ENCODE measurements at places on chromosomes 11 and 22.

- no peak for DNase-seq
These were observed 13.5 kb downstream of the KCNQ1 start for GRCh38 chr11:2458321-2458720.

- DNase-seq: no peak
These were observed 23.1 kb upstream of the LDHA start for GRCh38 chr11:18371279-18371678.

DNA sequence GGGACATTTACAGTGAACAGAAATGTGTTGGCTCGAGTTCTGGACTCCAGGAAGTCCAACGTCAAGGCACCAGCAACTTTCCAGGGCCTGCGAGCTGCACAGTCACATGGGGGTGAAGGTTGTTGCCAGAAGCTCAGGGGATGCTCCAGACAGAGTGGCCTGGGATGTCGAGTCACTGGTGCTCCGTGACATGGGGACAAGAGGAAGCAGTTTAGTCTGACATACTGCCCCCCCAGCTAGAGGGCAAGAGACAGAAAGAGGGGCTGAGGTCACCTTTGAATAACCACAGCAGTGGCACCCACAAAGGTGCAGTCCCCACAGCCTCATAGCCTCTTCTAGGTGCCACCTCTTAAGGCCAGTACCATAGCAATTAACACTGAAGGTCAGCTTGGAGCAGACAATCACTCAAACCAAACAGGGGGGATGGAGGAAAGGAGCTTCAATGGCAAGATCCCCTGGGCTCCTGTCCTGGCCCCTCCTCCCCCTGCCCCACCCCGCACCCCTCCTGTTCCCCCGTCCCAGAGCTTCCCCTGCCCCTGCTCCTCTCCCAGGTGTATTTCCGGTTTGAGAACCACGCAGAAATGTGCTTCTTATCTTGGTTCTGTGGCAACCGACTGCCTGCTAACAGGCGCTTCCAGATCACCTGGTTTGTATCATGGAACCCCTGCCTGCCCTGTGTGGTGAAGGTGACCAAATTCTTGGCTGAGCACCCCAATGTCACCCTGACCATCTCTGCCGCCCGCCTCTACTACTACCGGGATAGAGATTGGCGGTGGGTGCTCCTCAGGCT lies 3.8 kb downstream of the APOBEC3D start:
- DNase-seq: no peak

DNA sequence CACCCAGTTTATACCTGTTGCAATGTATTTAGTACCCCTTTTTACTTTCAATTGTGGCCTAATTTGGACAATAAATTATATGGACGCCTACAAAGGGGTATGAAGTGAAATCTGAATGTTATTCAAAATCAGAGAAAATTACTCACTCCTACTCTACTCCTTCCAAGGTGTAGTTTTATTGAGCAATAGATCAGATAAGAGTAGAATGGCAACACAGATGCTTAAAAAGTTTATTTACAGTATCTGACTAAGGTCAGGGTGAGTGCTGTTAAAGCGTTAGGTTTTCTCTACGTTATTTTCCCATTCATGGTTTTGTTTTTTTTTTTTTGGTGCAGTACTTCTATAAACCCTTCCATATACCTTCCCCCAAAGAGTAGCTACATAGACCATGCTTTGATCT lies 805.6 kb downstream of the KCNA4 start:
- DNase-seq: no peak

GRCh38 chr11:71333473-71333872 lies 81.1 kb upstream of the SHANK2 start:
- DNase-seq: no peak

DNA sequence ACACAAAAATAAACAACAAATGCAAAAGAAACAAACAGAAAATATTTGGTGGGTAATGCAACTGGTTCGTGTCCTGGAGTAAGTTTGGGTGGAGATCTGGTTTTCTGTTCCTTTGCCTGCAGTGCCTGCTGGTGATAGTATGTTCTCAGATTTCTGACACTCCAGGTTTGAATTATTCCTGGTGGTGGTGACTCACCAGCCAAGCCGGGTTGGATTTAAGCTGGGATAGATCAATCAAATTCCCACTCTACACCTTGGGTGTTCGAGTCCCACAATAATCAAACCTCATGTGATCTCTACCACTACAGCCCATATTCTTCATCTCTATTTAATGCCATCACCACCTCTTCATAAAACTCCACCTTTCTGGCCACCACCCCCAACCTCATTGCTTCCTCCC lies 421.8 kb downstream of the NTM start:
- DNase-seq: no peak

- peak; percentile 72 for DNase-seq
These were observed 55.0 kb upstream of the ANO3 start for GRCh38 chr11:26276798-26277424.

- no peak for DNase-seq
These were observed 4.9 kb upstream of the ATF4 start for GRCh38 chr22:39515266-39516050.

DNA sequence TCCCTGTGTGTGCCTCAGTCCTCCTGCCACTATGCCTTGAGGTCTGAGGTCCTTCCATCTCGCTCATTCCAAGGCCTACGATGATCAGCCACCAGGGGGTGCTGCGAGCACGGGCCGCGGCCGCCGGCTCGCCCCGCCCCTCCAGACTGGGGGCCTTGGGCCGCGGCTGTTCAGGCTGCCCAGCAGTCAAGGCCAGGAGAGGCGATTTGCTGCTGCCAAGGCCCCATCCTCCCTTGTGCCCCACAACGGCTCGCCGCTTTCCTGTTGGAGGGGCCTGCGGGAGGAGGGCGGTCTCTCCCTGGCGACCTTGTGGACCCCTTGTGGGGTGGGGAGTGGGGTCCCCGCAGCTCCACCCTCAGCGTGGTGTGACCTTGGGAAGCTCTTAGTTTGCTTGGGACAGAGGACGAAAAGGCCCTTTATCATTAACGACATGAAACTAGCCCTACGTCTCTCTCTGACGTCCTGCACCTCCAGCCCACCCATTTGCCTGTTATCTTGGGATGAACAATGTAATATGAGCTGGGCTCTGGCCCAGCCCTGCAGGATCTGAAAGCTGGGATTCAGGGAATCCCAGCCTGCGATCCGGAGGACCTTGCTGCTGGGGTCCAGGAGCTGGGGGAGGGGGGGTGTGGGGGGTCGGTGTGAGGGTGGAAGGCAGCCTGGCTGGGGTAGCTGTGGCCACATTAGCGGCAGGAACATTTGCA lies 5.3 kb upstream of the GALR3 start:
- peak; percentile 64 for DNase-seq

GRCh38 chr11:77470971-77471370 lies 2.9 kb downstream of the PAK1 start:
- no peak for DNase-seq

- no peak for DNase-seq
These were observed 6.0 kb upstream of the PAX6 start for GRCh38 chr11:31817054-31817620.

GRCh38 chr11:48098024-48098423 lies 117.7 kb downstream of the PTPRJ start:
- DNase-seq: no peak

- DNase-seq: peak; percentile 76
These were observed 32.9 kb downstream of the LIMK2 start for GRCh38 chr22:31244943-31245451.

GRCh38 chr11:109298865-109299264 lies 123.1 kb upstream of the C11orf87 start:
- DNase-seq: no peak

GRCh38 chr22:23223569-23224317 lies 43.4 kb downstream of the BCR start:
- no peak for DNase-seq

DNA sequence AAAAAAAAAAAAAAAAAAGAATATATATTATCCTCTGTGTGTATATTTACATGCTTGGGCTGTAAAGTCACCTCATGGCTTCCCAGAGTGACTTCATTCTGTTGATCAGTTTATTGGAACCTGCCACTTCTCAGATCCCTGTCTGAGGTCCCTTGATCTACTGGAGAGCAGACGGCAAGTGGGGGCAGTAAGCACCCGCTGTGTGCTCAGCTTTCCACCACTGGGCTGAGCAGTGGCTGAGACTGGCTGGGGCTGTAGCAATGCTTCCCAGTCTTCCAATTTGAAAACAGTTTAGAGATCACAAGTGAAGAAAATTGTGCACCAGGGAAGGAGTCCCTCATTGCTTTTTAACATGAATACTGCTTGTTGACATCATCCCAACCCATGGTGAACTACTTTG lies 6.9 kb upstream of the RBM4B start:
- DNase-seq: no peak

GRCh38 chr11:10893714-10894151 lies 35.9 kb upstream of the ZBED5 start:
- DNase-seq: no peak

DNA sequence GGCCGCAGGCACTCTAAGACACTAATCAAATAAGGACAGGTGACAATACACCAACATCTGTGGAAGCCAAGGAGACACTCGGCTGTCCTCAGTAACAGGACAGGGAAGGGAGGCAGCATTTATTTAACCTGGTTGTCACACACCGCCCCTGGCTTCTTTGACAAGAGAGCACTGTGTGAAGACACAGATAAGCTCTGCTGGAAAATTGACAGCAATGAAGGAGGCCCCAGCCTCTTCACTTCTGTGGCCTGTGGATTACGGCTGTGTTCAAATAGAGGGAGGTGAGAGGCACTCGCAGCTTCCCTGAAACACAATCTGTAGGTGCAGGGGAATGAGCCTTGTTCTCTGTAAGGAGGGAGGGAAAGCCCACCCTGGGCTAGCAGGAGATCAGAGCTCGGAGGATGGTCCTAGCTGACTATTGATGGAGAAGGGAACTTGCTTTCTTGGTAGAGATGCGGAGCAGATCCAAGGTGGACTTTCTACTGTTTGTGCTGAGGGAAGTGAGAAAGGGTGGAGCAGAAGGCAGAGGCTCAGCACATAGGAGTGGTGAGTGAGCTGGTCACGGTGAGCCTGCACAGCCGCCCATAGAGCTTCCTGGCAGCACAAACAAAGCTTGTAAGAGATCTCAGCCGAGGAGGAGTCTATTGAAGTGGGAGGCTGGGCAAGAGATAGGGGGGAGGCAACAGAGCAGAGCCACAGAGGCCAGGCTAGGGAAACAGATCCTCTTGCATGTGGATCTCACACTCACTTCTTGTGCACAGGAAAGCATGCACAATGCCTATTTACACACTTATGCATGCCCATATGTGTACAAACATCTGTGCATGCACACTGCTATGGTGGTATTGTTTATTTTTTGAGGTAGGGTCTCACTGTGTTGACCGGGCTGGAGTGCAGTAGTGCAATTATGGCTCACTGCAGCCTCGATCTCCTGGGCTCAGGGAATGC lies 114.6 kb upstream of the THY1 start:
- no peak for DNase-seq

GRCh38 chr11:76856106-76856505 lies 4.6 kb upstream of the ACER3 start:
- DNase-seq: no peak

- DNase-seq: no peak
These were observed 695.3 kb downstream of the TBC1D22A start for GRCh38 chr22:47457509-47458300.

GRCh38 chr11:36389811-36390210 lies 93.7 kb downstream of the PRR5L start:
- no peak for DNase-seq

- no peak for DNase-seq
These were observed 164.0 kb upstream of the PDGFD start for GRCh38 chr11:104327861-104328511.

GRCh38 chr11:66688561-66689534 lies 11.2 kb upstream of the RBM4B start:
- DNase-seq: no peak

DNA sequence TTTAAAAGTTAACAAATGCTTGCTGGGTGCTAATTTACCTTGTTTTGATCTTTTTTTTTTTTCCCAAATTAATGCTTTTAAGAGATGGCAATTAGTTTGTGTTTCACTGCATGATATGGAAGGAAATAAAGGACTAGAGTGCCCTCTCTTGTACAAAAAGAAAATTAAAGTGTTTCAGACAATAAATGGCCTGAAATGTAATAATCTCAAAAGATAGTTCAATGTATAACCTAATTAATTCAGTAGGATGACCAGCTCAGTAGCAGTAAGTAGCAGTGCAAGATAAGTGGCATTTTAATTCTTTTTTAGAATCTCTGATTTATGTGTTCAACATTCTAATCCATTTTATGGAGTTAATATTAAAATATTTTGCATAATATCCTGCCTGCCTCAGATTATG lies 39.9 kb upstream of the MYO18B start:
- DNase-seq: peak; percentile 18

GRCh38 chr11:115760461-115761320 lies 256.5 kb upstream of the CADM1 start:
- no peak for DNase-seq

DNA sequence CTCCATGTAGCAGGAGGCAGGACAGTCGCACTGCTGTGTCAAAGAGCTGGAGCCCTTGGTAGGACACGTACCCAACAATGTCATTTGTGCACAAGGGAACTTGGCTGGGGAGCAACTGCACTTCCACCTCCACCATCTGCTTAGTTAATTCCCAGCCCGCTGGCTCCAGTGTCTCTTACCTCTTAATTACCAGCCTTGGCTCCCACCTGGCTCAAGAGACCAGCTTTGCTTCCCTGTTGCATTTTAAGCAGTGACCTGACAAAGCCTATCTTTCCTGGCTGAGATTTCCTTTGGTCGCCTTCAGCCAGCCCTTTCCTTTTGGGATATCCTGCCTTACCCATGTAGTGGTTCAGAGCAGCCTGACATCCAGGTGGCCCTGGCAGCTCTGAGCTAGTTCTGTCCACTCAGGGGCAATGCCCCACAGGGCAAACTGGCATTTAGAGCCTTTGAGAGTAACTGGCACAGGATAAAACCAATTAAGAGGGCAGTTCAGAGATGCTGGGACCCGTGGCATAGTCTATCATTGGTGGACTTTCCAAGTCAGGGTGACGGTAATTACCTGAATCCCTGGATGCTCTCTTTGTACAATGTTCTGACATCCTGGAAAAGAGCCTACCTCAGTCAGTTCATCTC lies 212.6 kb upstream of the SORL1-AS1 start:
- no peak for DNase-seq

DNA sequence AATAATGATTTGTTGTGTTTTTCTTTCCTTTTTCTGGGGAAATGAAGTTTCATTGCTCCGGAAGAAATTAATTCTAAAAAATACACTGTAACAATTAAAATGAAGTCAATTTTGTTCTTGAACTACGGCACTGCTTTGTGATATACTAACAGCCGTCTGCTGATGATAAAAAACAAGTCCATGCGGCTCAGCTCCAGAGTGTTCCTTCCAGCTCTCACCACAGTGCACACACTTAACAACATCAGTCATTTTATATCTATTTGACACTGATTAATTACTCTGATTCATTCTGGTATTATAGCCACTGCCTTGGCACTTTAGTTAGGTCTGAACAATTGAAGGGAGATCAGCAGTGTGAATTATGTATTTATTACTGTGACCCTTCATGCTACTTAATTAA lies 97.4 kb upstream of the SLC6A5 start:
- no peak for DNase-seq

- DNase-seq: no peak
These were observed 1.7 kb downstream of the BAIAP2L2 start for GRCh38 chr22:38108561-38109319.

GRCh38 chr22:42714768-42715390 lies 5.8 kb downstream of the A4GALT start:
- no peak for DNase-seq

Measured in T47D (cell line).